ENCODE measurements at places on chromosomes 3 and 15. TPM values are rescaled to one million over a fixed set of nuclear protein-coding genes. Genes with fewer than 3 reads are reported as not detected.

DNA sequence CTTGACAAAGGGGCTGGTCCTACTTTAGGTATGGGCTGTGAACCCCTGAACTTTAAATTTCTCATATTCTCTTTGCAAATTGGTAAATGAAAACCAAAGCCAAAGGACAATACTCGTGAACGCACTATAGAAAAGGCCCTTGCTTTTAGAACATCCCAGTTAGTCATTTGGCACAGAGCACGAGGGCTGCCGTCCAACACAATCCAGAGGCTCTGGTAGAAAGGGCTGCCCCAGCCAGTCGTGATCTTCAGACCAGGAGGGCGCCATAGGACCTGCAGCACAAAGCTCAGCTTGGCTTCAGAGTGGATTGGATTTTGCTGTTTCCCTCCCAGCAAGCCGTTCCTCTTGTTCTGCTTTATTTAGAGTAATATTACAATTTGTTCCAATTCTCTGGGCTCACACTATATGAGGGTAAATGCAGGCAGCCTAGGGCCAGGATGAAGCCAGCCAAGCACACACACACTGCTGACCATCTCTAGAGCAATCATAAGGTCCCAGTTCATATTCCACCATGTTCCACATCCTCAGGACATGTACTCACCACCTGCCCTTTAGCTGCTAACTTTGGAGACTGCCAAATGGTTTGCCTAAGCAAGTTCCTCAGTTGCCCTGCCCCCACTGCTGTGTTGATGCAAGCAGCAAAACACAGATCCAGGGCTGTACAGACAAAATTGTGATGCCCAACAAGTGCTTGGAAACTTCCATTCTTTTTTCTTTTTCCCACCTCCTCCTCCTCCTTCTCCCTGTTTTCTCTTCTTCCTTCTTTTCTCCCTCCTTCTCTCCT, 6.0 kb upstream of the BFSP2 start:
- no peak for DNase-seq

DNA sequence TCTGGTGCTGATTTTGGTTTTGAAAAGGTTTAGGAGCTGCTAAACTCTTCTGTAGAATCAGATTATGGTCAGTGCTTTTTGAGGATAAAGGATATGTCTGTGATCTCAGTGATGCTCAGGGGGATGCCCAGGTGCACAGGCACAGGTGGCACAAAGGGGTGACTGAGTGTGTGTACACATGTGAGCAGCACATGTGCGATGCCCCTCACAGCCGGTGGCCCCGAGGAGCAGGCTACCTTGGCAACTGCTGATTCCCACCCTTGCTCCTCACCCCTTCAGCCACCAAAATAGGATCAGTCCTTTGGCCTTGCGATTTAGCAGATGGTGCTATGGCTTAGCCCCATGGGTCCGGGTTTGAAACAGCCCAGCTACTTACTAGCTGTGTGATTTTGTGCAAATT, 51.1 kb downstream of the POMGNT2 start:
- DNase-seq = no peak

The SOX2 gene
- polyA plus RNA-seq = 0.50 TPM

The RPL14 gene
- polyA plus RNA-seq = 1,900 TPM

DNA sequence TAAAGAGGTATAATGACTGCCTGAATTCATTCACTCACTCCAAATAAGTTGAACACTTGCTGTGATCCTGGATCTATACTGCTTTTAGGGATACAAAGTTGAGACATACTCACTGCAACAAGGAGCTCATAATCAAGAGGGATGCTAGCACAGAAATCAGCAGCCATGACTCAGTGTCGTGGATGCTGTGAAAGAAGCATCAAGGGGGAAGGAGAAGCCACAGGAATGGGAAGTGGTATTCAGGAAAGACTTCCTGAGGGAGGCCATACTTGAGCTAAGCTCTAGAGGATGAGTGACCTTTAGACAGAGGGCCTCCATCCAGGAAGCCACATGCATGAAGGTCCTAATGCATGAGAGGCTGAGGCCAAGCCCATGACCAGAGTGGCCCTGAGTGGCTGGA, 245.7 kb upstream of the RORA start:
- no peak for DNase-seq

- no peak for DNase-seq
Observed at GRCh38 chr15:101490922-101491733, 1.6 kb upstream of the PCSK6 start.

DNA sequence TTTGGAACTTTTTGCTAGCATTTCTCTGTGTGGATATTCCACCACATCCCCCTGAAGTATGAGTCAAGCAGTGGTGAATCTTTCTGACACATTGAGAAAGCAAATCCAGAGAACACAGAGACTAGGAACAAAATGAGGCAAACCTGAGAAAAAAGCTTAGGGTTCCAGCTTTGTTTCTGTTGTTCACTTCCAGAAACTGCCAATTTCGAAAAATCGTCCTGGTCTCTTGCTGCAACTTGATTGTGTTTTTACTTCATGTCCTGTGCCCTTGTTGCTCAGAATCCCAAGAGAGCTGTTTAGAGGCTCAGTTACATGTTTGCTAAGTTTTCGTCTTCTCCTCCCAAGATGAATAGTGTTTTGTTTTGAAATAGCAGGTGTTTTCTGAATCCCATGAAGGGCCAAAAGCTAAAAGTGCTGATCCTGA, 13.7 kb downstream of the MAP2K1 start:
- DNase-seq = no peak

The CFAP100 gene
- 1.1 TPM for polyA plus RNA-seq

DNA sequence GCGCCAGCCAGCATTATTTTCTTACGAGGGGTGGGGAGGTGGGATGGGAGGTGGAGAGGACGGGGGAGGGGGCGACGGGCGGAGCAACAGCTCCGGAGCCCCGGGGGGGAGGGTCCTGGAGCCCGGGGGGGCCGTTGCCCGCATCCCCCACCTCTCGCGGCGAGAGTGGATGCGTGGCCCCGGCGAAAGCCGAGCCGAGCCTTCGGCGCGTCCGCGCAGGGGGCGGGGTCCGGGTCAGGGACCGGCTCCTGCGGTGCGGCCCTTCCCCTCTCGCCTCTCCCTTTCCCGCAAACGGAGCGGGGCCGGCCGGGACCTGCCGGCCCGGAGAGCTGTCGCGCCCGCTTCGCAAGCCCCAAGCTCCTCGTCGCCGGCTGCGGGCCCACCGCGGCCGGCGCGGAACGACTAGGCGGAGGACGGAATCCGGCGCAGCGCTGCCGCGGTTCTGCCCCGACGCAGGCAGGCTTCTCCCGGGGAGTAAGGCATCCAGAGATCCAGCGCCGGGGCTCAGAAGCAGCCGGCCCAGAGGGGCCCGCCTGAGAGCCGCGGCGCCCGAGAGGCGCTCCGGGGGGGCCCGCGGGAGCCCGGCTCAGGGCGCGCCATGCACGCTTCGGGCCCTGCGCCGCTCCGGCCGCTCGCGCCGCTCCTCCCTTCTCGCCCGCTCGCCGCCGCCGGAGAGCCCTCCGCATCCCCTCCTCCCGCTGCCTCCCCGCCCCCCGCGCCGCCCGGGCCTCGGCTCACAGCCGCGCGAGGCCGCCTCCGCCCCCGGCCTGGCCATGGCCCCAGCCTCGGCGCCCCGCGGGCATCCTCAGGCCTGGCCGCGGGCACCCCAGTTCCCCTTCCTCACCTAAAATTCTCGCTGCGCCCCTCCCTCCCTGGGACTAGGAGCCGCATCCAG, 459 bp upstream of the ADCY5 start:
- no peak for DNase-seq

DNA sequence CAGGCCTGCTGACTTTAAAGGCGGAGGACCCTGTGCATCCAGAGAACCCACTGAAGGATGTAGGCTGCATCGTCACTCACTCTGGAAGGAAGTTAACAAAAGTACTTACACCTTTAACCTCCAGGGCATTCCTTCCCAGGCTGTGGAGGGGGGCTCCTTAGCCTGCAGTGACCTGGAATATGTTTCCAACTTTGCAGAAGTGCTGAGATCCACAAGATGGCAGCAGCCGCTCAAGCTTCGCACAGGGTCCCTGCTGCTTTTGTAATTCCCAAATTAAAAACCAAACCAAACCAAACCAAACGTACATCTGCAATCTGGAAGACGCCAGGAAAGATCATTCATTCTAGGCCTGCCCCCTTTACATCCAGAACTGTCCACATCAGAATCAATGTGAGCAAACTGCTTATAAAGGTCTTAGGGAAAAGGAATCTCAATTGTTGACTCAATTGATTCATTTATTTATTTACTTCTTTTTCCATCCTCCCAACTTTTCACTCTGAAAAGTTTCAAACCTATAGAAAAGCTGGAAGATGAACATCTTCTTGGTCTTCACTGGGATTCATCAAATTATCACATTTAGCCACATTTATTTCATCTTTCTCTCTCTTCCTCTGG, 70.5 kb upstream of the KLHL25 start:
- DNase-seq = no peak

The KY gene
- polyA plus RNA-seq = 1.2 TPM

DNA sequence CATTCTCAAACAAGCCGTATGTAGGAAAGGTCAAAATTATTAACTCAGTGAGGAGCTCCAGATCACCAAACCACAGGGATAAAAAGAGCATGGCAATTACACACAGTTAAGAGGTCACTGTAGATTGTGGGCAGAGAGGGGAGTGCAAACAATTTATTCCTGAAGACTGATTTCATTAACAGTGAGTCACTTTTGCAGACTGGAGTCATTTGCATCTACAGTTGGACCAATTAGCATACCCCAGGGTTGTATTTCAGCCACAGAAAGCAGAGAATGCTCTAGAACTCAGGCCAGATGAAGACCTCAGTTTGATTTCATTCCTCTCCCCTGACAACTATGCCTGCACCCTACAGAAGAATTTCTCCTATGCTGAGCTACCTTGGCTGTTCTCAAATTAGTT, 40.1 kb downstream of the SETMAR start:
- no peak for DNase-seq

- no peak for DNase-seq
Observed at GRCh38 chr3:78644847-78645246, 1123.0 kb downstream of the ROBO1 start.

The SLC9C1 gene
- 0.80 TPM for polyA plus RNA-seq

- DNase-seq = no peak
Observed at GRCh38 chr15:93071469-93071936, 17.5 kb downstream of the RGMA start.

The ANKRD63 gene
- 0.14 TPM for polyA plus RNA-seq

GRCh38 chr3:120848503-120848902, 59.5 kb upstream of the STXBP5L start:
- DNase-seq = no peak

- no peak for DNase-seq
Observed at GRCh38 chr3:9351709-9352126, 11.1 kb upstream of the THUMPD3 start.

DNA sequence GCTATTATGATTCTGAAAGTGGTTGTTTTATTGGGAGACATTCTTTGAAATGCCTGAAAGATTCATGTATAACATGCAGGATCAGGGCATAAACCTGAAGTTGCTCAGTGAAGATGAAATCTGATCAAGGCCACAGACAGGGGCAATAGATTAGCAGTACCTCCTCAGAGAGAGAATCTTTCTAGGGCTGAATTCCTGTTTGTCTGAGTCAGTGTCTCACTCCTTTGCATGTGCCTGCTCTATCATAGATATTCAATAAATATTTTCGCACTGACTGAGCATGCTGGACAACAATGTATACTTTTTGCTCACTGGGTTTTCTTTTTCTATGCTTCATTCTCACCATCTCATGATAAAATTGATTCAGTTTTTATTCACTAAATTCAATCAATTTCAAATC, 49.8 kb upstream of the PFN2 start:
- DNase-seq = no peak

GRCh38 chr15:60184579-60184978, 180.5 kb downstream of the FOXB1 start:
- no peak for DNase-seq

- DNase-seq = no peak
Observed at GRCh38 chr15:51311510-51311909, 26.9 kb downstream of the CYP19A1 start.

Measured in right renal cortex interstitium (tissue), 3 donors.